ENCODE measurements at places on chromosomes 3 and 15.

DNA sequence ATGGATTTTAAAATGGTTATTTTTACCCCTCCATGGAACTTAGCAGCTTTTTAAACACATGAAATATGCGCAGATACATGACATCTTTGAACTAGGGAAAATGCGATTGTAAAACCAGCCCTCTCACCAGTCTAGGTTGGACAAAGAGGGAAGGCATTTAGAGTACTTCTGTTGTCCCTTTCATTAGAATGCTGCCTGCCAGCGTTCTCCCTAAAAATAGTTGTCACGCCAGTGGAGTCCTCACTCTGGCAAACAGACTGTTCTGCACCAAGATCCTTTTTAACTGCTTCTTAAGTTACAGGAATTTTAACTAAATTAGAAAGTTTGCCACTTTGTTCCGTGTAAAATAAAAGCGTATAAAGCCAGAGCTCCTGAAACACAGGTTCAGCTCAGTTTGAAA lies 295.3 kb downstream of the VPS13C start:
- DNase-seq, result no peak

GRCh38 chr3:180678231-180678630 lies 1.1 kb downstream of the CCDC39 start:
- no peak for DNase-seq

- no peak for DNase-seq
These were observed 59.4 kb upstream of the PRR23C start for GRCh38 chr3:139104062-139104461.

- DNase-seq, result no peak
These were observed 308.3 kb upstream of the CCDC54 start for GRCh38 chr3:107068980-107069379.

DNA sequence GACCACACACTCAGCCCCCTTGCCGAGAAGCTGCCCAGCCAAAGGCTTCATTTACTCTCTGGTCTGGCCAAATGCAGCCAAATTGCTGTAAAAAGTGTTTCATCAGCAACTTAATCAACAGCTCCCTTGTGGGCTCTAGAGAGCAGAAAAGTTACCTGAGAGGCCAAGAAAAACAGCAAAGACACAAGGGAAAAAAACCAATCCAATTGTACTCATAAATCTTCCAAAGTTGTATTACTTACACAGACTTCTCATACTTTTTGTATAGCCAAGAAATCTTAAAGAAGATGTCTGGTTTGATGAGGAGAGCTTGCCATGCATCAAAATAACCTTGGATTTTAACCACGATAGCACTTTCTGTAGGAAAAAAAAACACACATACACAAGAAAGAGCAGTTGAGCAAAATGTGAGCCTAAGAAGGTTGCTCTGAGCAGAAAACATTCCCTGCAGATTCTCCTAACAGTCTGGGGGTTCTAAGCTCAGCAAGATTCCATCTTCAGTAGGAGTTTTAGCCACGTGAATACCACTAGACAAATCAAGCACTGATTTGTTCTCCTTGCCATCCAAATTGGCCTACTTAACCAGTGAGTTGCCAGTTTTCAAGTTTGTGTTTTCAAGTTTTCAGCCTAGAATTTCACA lies 120.0 kb downstream of the CYP19A1 start:
- no peak for DNase-seq

DNA sequence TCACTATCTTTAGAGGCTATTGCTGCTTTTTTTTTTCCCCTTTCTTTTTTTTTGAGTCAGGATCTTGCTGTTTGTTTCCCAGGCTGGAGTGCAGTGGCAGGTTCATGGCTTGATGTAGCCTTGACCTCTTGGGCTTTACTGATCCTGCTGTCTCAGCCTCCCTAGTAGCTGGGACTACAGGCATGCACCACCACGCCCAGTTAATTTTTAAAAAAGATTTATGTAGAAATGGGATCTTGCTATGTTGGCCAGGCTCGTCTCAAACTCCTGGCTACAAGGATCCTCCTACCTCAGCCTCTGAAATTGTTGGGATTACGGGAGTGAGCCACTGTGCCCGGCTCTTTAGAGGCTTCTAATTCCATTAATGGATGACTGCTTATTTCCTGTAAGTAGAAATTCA lies 15.1 kb downstream of the MGA start:
- no peak for DNase-seq

GRCh38 chr15:88571153-88571851 lies 24.8 kb upstream of the DET1 start:
- DNase-seq, result no peak

DNA sequence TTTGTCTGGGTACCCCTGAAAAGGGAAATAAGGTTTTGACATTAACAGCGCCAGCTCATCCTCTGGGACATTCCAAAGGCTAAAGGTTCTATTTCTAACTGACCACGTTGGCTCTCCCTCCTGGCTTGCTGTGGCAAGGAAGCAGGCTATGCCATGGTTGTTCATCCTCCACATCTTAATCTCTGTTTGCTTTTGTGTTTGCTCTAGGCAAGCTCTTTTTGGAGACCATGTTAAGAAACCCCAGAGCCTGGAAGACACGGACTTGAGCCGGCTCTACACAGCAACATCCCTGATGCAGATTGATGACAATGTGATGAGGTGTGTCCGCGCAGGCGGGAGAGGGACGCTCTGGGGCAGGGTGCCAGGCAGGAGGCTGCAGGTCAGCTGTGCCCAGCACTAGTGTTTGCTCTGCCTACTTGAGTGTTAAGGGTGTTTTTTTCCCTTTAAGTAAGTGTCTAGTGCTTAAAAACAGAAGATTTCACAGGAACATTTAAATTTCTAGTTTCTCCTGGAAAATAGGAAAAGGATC lies 33.3 kb downstream of the RLBP1 start:
- DNase-seq, result no peak
